ENCODE measurements at places on chromosomes 2 and 18. TPM values are rescaled to one million over a fixed set of nuclear protein-coding genes. Genes with fewer than 3 reads are reported as not detected.
A peak's percentile ranks its signal among the peaks of the same experiment; 100 is the strongest.

GRCh38 chr2:133040170-133040569, 370.2 kb upstream of the LYPD1 start:
- peak; percentile 18 for DNase-seq

DNA sequence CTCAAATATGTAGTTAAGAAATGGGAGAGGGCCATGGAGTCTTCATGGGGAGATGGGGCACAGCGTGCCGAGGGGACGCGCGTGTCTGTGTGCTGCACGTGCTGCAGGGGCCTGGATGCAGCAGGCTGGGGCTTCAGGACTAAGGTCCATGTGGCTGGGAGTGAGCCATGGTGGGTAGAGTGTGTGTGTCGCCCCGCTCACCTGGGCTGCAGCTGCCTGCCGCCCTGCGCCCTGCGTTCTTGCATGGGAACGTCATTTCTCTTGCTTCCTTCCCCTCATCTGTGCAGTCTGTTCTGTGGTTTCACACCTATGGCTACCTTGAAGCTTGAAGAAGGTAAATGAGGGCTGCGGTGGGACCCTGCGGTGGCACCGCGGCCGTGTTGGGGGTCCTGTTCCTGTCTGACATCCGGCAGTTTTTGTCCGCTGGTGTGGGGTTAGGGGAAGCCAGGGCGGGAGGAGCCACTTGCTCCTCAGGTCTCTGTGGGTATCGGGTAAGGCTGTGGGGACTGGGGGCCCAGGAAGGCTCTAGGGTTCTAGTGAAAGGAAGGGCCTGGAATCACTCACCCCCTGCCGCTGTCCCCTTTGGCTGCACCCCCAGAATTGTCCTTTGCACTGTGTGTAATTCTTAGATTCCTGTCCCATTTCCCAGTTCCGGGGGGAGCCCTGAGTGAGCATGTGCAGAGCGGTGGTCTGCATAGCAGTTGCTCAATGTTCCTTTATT, 54.1 kb upstream of the HS6ST1 start:
- DNase-seq: no peak

- DNase-seq: no peak
Measured at GRCh38 chr2:122132147-122132691, 376.8 kb downstream of the TSN start.

CNDP1 gene
- total RNA-seq: 0.05 TPM

DNA sequence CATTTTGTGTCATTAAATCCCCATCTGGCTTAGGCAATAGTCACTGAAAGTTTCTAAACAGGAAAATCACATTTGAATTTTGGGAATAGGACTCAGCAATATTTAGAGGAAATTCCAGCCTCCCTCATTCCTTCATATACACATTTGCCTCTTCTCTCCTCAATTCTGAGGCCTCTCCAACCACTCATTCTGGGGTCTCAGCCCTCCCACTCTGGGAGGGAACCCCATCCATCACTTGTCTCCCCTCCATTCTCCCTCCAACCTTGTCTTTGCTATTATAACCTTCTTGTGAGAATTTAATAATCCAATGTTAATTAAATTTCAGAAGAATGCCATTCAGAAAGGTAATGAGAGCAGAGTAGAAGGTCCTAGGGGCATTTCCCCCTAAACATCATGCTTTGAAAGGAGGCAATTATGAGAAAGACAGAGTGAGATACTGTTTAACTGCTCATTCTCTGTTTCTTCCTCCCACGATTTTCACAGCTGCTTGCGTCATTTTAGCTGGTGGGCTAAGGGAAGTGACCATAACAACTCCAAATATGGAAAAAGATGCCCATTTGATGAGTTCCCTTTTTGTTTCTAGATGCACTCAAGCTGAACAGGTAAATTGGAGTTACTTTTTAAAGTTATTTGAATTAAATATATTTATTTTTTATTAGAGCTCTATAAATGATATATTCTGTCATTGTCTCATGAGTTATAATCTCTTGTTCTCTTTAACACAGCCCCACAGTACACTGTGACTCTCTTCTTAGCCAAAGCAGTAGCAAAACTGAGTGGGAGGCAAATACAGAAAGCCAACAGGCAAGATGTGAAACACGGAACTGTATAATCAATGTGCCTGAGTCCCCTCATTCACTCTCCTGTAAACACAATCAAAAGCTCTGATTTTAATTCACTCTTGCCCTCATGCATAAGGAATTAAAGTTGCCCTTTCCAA, 135.1 kb downstream of the DLGAP1 start:
- no peak for DNase-seq

ALPP gene
- total RNA-seq: not detected

- DNase-seq: no peak
Measured at GRCh38 chr2:42567806-42568400, 529 bp upstream of the MTA3 start.

- peak; percentile 61 for DNase-seq
Measured at GRCh38 chr2:218569661-218570500, 1.2 kb downstream of the CNOT9 start.

- peak; percentile 59 for DNase-seq
Measured at GRCh38 chr2:27217173-27218121, at the start of gene CAD. TSS of gene CAD (plus strand) at chr2:27217369. CDS start at chr2:27217552, 183 bp downstream.

SLC30A3 gene
- not detected for total RNA-seq

GRCh38 chr2:8534729-8535468, 147.0 kb upstream of the ID2 start:
- peak; percentile 61 for DNase-seq

DNA sequence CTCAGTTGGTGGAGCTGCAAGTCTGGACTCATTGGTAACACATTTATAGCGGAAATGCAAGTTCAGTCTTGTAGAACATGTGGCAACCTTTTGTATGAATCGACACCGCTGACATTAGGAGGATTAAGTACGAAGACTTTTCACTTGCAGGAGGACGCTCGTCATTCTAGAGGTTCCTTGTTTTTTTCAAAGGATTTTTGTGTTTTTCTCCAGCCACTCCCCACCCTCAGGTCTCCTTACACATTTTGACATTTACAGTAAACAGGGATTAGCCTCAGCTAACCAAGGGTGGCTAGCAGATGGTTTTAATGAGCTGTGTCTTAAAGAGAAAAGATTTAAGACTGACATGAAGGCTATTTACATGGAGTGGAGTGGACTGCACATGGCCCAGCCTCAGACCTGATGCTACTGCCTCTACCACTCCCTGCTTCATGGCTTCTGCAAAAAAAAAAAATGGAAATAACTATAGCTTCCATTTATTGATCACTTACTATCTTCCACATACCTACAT, 173.8 kb downstream of the TRIB2 start:
- DNase-seq: no peak

DNA sequence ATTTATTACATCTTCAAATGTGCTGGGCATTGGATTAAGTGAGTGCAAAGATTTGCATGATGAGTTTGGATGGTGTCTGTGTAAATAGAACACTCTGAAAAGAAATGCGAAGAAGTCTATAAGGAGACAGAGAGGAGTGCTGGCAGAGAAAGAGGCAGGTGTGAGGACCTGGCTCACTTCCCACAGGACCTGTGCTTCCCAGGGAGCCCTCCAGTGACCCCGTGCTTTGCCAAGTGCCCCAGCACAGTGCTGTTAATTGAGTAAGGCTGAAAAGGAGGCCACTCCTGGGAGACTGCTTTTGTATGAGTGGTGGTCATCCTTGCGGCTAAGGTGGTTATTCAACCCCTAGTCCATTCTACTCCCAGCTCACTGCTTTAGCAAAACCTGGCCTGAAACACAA, 230.8 kb downstream of the OSR1 start:
- DNase-seq: no peak

PJVK gene
- 3.3 TPM for total RNA-seq

GRCh38 chr2:66601624-66602023, 166.7 kb downstream of the MEIS1 start:
- DNase-seq: no peak

GRCh38 chr2:70360661-70361270, 58.9 kb upstream of the FAM136A start:
- no peak for DNase-seq

GRCh38 chr2:221465776-221466175, 106.3 kb downstream of the EPHA4 start:
- DNase-seq: peak; percentile 42

COLEC11 gene
- total RNA-seq: not detected

DNA sequence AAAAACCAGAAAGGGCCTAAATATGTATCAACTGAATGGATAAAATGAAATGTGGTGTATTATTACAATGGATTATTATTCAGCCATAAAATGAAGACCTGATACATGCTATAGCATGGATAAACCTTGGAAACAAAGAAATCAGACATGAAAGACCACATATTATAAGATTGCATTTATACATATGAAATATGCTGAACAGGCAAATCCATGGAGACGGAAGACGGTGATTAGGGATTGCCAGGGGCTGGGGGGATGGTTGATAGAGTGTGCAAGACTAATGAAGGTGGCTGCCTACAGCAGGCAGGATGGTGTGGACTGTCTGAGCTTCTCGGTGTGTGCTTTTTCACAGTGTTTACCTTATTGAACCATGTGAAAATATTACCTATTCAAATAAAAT, 11.4 kb upstream of the AFG3L2 start:
- no peak for DNase-seq

GRCh38 chr2:165876712-165877111, 76.9 kb downstream of the TTC21B start:
- peak; percentile 34 for DNase-seq
